Central memory CD4-positive, alpha-beta T cell (primary cell): ENCODE measurements at places on chromosomes 6 and 20.
A peak's percentile ranks its signal among the peaks of the same experiment; 100 is the strongest.

- no peak for DNase-seq
Observed at GRCh38 chr6:154621686-154622085, 111.2 kb upstream of the CNKSR3 start.

- DNase-seq: no peak
Observed at GRCh38 chr20:2559651-2560050, 23.3 kb downstream of the TMC2 start.

DNA sequence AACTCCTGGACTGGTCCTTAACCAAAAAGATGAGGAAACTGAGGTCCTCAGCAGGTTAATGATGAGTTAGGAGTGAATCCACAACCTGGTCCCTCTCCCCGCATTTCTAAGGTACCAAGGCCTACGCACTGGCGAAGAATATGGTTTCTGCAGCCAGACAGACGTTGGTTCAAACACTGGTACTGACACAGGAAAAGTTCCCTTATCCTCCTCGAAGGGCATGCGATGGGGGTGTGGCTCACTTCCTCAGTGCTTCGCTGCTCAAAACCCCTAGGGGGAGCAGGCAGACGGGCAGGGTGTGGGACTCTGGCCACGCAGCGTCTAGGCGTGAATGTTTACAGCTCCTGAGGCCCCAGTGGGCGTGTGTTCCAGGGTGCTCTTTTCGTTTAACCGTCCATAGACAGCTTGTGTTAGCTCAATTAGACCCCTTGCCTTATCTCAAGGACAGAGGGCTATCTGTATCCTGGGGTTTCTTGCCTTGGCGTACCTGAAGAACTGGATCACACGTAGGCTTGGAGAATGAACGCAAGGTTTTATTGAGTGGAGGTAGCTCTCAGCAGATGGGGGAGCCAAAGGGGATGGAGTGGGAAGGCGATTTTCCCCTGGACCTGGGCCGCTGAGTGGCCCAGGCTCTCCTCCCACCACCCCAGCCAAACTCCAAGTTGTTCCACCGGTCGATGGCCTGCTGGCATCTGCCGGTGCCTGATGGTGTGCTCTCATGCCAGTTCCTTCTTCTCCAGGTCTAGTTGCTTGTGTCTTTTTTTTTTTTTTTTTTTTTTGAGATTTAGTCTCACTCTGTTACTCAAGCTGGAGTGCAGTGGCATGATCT lies 31.8 kb upstream of the PTPN1 start:
- DNase-seq: peak; percentile 71

GRCh38 chr20:8121666-8122065 lies 10.4 kb upstream of the PLCB1 start:
- DNase-seq: no peak

DNA sequence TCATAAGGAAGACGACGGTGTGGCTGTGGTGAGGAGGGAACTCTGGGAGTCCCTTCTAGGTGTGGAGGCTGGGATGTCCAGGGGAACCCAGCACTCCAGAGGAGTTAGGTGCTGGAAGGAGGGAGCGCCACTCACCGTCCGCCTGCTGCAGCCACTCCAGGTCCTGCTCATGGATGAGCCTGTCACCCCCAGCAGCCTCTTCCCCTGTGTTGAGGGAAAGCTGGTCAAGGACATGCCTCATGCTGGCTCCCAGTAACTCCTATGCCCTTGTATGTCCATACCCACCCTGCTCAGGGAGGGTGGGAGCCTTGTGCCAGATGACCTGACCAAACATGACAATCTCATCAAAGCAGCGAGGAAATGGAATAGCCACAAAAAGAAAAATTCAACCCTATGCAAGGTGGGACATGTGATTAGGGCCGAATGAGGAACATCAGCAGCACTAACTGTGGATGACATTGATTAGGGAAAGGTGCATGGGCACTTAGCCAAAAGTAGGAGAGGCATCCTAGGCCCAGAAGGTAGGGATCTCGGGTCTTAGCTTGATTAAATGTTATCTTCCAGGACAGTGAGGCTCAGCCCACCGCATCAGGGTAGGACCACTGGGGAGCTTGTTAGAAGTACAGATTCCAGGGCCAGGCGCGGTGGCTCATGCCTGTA lies 3.0 kb downstream of the DNPH1 start:
- no peak for DNase-seq

DNA sequence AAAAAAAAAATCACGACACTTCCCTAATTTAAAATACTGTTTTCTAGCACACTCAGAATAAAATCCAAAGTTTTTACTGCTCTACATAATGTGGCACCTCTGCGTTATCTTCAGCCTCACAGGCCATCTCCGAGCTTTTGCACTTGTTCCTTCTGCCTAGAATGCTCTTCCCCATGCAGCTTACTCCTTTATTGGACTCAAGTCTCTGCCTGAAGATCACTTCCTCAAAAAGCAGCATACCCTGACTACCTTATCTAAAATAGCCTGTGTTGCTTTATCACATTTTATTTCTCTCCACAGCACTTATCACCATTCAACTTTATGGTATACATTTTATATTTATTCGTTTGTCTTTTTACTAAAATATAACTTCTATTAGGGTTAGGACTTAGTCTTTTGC lies 2.3 kb downstream of the ZNF322 start:
- DNase-seq: no peak

DNA sequence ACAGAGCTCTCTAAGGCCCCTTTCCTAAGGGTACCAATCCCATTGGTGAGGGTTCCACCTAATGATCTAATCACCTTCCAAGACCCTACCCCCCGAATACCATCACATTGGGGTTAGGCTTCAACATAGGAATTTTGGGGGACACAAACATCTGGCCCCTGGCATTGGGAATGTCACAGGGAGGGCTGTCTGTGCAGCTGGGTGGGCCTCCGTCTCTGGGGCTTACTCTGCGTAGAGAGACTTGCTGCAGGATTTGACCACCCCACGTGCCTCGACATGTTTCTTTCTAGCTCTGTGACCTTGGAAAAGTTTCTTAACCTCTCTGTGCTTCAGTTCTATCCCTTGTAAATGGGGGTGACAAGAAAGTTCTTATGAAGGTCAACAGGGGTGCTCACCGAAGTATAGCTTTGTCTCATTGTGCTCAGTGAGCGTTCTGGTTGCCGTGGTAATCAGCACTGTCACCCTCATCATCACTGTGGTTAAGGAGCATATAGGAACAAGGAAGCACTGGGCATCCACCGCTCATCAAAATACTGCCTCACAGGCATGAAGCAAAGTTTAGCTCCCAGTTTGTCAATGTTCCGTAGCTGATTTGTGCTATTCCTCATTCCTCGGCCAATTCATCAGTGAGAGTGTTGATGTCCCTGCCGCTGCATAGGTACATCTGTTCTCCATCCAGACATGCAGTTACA lies 152.8 kb downstream of the SYCP2 start:
- DNase-seq: no peak

GRCh38 chr6:143400258-143401067 lies 50.0 kb downstream of the ADAT2 start:
- peak; percentile 23 for DNase-seq

DNA sequence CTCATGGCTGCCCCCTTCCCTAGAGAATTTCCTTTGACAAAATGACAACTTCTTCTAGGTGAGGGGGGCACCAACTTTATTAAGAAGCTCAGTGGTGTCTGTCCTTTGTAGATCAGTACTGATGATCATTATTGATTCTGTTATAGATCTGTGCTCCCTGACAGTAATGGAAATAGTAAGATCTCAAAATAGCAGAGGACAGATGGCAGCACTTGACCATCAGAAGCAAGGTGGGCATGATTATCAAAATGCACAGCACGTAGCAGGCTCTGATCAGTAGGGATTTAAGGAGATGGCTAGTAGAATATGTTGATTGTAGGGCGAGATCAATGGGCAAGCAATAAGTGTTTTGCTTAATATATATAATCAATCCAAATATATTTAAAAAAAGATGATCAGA lies 208.6 kb upstream of the HDDC2 start:
- no peak for DNase-seq

- DNase-seq: no peak
Observed at GRCh38 chr6:66189915-66190314, 482.9 kb upstream of the EYS start.

DNA sequence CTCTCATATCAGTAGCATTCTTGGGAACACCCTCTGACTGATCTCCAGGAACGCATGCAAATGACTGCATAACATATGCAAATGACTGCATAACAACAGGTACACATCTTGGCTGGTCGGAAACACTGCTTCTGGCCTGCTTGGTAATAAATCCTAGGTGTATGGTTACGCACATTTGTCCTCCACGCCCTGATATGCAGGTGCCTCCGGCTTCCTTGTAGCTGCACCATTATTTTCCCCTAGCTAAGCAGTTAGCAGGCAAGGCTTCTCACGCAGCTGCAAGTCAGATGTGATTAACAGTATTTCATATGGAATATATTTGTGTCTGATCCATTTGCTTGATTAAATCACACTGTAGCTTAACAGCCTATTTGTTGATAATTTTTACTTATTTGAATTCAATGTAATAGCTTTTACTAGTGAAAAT lies 5.9 kb downstream of the RPS6KA2 start:
- no peak for DNase-seq

GRCh38 chr20:50534567-50534966 lies 24.4 kb downstream of the PTPN1 start:
- no peak for DNase-seq

DNA sequence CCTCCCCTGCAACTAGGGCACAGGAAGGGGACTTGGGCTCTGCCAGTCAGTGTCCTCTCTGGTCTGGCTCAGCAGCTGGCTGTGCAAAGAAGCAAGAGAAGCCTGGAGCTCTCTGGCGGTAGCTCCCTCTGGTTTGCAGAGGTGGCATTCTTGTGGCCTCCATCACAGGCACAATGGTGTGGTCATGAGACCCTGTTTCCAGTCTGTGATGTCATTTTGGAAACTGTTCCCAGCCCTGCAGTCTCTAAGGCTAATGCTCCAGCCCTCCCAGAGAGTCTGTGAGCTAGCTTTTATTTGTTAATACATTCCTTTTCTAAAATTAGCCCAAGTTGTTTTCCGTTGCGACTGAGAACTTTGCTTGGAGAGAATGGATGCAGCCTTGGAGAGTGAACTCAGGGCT lies 69.5 kb upstream of the FOXQ1 start:
- DNase-seq: no peak

DNA sequence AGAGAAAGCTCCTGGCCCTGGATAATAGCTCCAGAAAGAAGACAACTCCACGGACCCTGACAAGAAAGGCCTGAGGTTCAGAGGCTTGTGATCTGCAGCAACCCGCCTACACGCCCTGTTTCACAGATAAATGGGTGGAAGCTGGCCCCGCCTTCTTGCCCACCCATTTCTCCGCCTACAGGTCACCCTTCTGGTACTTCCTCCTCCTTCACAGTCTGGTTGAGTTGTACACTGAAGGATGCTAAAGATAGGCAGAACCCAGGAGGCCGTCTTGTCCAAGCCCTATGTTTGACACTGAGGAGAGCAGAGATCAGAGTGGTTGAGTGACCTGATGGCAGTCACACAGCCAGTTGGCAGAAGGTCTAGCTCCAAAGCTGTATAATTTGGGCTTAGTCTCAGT lies 34.2 kb upstream of the MDGA1 start:
- peak; percentile 14 for DNase-seq

DNA sequence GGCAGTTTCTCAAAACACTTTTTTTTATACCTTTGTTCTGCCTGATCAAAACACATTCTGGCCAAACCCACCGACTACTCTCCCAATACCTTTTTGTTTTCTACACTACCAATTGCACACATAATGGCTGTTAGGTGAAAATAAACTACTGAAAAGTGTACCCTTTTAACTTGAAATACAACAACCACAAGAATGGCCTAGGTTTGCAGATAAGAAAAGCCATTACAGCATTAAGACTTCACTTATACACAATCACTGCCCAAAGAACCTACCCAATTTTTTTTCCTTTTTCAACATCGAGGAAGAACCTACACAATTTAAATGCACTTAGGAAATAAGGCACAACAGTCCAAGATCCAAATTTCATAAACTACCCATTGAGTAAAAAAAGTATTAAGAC lies 1.8 kb downstream of the SEC63 start:
- DNase-seq: no peak

DNA sequence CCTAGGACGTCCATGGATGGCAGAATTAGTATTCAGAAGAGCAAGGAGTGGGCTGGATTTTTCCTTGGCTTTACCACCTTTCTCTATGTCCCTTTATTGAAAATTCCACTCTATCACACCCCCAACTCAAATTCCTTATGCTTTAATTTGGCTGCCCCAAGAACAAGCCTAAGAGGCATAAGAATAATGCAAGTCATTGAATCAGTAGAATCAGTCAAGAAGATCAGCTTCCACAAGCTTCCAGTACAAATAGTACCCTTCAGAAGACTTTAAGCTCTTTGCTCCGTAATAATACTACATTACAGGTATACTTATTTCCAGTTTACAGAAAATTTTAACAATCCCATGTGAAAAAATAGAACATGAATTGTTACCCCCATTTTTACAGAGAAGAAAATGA lies 51.0 kb upstream of the SNAP25 start:
- DNase-seq: no peak

GRCh38 chr6:46015119-46015968 lies at the start of gene CLIC5:
Gene CLIC5, minus strand, starts transcription at chr6:46015860. Its CDS starts 318 bp downstream, at chr6:46015542.
- peak; percentile 23 for DNase-seq

DNA sequence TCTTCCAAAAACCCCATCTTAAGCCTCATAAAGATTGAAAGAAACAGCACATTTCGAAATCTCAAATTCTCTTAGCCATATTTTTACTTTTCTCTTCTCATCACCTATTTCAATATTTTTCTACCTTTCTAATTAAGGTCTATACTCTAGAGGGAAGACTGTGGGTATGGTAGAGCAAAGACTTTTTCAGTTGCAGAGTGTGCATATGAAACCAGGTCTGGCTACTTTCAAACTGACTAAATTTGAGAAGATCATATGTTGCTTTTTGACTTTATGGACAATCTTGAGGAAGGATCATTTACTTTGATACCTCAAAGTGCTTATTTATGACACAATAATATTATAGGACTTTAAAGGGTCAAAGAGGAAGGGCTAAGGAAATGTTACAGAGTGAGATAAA lies 20.7 kb downstream of the FILIP1 start:
- DNase-seq: no peak

DNA sequence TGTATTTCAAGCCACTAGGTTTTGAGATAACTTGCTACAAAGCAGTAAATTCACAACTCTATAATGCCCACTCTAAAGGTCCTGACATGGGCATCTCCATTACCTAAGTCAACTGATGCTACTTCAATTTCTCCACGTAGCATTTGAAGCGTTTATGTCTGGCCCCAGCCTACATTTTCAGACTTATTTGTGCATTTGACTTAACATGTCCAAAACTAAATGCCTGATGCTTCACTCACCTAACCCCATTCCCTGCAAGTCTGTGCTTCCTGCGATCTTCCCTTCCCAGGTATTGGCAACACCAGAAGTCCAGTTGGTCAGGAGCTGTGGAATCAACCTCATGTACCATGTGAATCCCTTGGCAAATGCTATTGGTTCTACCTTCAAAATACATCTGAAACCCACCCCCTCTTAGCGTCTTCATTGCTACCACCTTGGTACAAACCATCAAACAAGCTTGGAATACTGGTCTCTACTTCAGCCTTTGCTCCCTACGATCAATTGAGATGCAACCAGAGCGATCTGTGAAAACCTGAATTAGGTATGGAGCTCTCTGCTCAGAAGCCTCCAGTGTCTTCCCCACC lies 12.8 kb upstream of the ZNFX1 start:
- DNase-seq: no peak

DNA sequence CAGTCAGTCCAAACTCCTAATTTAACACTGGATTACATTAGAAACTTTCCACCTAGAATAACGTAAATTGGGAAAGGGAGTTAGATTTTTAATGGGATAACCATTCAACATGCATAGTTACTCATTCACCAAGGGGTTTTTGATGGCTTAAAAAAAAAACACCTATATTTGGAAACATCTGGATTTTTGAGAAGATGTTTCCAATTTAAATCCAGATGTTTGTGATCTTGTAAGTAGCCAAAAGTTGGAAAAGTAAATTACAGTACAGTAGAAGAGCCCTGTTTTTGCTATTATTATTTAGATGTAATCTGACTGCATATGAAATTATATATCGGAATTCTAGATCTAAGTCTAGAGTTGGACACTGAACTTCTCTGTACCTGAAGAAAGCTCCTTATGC lies 478.2 kb downstream of the CD83 start:
- DNase-seq: no peak
